ENCODE measurements at places on chromosomes 16 and 17.

DNA sequence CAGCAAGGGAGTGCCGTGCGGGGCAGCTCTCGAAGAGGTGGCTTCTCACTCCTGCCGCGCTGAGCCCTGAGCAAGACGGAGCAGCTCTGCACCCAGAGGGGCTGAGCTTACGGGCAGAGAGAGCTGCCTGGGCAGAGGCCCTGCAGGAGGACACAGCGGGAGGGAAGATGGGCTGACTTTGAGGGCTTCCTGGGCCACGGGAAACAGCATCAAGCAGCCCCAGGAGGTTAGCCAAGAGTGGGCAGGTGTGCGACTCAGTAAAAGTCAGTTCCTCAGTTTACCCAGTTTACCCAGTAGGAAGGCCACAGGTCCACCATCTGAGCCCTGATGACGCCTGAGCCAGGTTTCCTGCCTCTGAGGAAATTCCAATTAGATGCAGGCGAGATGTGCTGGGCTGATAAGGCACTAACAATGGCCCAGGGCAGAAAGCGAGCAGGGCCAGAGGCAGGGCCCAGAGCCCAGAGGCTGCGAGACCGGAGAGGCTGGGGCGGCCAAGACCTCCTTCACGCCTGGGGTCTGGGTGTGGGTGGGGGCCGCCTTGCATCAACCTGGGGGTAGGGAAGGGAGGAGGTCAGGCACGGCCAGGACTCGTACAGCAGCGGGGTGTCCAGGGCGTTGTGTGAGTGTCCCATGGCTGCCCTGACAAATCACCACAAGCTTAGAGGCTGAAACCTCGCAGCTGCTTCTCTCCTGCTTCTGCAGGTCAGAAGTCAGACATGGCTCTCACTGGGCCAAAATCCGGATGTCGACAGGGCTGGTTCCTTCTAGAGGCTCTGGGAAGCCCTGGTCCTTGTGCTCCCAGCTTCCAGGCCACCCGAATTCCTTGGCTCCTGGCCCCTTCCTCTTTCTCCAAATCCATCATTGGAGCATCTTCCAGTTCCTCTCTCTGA lies 32.0 kb upstream of the CIBAR2 start:
- DNase-seq = no peak

- DNase-seq = no peak
These were observed 45.5 kb downstream of the PKD1L3 start for GRCh38 chr16:71954699-71955195.

GRCh38 chr16:50395763-50396710 lies 27.2 kb upstream of the BRD7 start:
- DNase-seq = no peak

- DNase-seq = no peak
These were observed 568 bp downstream of the GAS2L2 start for GRCh38 chr17:35752471-35752870.

DNA sequence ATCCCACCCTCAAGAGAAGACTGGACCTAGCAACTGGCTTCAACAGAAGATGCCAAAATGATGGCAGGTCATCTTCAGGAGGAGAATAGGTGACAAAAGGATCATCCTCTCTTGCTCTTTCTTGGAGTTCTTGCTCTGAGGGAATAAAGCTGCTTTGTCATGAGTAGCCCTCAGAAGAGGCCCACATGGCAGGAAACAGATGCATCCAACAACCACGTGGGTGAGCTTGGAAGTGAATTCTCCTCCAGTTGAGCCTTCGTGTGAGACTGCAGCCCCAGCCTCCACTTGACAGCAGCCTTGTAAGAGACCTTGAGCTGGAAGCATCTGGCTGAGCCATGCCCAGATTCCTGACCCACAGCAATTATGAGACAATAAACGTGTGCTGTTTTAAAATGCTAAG lies 87.5 kb downstream of the DYNLRB2 start:
- DNase-seq = no peak

GRCh38 chr17:81708739-81709185 lies 3.3 kb upstream of the SLC25A10 start:
- no peak for DNase-seq

- DNase-seq = no peak
These were observed 877.4 kb upstream of the GOT2 start for GRCh38 chr16:59611556-59611955.

- no peak for DNase-seq
These were observed 51.4 kb downstream of the USP10 start for GRCh38 chr16:84751241-84751640.

DNA sequence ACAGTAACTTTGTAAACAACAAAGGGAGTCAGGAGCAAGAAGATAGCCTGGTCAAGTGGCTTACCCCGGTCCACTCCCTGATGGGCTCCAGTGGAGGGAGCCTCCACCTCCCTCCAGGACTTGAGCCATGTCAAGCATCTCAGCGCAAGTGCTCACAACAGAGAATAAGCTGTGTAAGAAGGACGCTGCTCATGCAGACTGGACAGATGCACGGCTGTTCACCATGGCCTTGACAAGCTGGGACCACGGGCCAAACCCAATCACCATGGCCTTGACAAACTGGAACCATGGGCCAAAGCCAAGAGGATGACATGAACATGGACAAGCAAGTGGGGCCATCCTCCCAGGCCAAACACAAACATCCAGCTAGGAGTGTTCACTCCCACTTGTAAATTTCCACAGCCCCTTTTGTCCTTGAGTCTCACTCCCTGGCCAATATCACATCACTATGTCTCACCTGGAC lies 3.4 kb upstream of the PITPNM3 start:
- DNase-seq = peak; percentile 31

All from aorta (tissue), 5 donors.